Hematopoietic multipotent progenitor cell treated with erythropoietin and hydrocortisone succinate and interleukin-3 and kit ligand, for 6 days (in vitro differentiated cells): ENCODE measurements at places on chromosomes 12 and 14.

DNA sequence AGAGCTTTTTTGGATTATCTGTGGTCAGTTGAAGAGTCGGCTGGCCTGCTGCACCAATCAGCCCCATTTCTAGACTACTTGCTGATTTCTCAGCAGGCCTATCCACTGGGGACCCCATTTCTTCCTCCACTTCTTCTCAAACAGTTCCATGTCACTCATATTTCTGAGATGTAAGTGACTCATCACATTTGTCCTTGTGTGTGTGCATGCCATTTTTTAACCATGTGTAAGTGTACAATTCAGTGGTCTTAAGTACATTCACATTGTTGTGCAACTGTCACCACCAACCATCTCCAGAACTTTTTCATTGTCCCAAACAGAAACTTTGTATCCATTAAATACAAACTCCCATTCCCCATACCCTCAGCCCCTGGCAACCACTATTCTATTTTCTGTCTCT is 14.2 kb downstream of the TMEM229B start:
- no peak for DNase-seq

- DNase-seq: no peak
Observed at GRCh38 chr14:24706351-24706750, 72.4 kb upstream of the GZMB start.

- no peak for DNase-seq
Observed at GRCh38 chr12:75190846-75191245, 18.8 kb downstream of the KCNC2 start.

- DNase-seq: no peak
Observed at GRCh38 chr12:71799106-71799505, 40.5 kb upstream of the TBC1D15 start.

- no peak for DNase-seq
Observed at GRCh38 chr14:56821805-56822610, 11.7 kb upstream of the OTX2 start.

DNA sequence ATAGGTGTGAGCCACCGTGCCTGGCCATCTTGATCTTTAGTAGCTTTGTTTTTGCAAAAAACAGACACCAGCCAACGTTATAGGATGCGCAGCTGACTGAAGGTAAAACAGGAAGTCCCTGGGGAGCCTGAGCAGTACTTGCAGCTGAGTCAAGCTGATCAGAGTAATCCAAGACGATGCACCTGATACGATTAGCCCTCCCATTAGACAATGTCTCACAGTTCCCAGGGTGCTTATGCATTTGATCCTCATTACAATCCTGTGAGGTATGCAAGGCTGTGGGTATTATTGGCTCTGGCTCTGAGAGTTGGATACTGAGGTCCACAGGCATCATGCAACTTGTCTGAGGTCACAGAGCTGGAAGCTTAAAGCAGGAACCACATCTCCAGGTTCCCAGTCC is 8.1 kb downstream of the KRT18 start:
- DNase-seq: no peak

- DNase-seq: no peak
Observed at GRCh38 chr12:77047341-77048109, 17.8 kb downstream of the E2F7 start.

DNA sequence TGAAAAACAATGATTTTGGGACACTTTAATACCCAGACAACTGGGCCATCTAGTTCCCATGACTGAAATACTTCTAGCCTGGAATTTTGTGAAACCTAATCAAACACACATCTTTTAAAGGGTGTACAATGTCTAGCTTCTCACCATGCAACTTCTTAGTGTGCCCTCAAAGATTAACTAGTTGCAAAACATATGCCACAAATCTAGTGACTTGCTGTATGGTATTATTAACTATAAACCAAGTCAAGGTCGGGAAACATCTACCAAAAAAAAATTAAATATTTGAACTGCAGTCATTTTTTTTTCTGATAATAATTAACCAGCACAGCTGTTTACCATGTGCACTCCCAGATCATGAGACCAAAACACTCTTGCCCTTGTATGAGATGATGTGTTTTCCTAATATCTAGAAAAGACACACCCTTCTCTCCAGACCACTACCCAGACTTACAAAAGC is 171.8 kb upstream of the FOXN3 start:
- no peak for DNase-seq

DNA sequence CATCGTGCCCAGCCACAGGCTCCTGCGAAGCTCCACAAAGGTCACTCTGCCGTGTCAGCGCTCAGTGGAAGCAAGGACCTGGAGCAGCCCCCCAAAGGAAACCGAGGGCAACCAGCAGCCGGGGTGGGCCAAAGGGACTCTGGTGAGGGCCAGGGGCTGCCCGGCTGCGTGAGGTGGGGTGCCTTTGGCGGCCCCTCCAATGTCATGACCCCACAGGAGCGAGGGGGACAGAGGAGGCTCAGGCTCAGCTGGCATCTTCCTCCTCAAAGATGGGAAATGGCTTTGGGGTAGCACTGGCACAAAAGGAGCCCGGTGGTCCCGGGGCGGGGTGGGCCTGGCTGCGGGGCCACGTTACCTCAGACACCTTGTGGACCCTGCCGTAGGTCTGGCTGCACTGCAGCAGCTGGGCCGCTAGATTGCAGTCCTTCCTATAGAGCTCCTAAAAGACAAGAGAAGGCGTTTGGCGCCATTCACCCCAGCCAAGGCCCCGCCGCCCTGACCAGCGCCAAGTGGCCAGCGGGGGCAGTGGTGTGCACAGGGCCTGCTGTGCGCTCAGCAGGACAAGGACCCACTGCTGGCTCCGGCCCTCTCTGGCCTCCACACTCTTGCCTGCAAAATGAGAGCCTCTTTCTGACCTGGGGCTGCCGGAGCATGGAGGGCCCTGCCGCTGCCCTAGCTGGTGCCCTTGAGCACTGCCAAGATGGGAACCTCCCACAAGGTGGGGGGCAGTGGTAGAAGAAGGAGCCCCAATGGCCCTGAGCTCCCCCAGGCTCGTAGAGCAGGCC is 46.9 kb downstream of the BEGAIN start:
- DNase-seq: peak; percentile 50
